CD4-positive, CD25-positive, alpha-beta regulatory T cell (primary cell): ENCODE measurements at places on chromosomes 5 and 9.

DNA sequence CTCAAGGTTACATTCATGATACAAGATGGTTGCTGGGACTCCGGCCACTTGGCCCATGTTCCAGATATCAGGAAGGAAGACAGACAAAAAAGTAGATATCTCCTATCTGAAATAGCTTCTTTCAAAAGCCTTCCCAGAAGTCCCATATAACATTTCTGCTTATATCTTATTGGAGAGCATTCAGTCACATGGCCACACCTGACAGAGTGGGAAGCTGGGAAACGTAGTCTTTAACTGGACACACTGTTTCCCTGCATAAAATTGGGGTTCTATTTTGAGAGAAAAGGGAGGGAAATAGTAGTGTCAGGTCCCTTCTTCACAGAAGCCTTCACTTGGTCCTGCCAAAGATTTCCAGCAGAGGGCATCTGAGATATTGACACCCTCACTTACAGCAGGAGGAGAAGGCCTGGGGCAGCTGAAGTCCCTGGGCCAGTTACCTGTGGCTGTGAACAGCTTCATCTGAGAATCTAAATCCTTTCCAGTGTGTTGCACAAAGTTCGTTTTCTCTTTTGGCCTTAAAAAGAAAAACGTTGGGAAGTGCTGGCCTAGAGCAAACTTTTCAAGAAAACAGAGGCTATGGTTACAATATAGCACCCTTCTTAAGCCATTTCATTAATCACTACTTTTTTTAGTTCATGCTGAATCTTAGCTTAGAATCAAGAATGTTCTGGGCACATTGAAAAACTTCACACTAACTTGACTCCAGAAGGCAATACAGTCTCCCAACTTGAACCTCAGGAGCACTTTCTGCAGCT, 33.5 kb downstream of the SPEF2 start:
- DNase-seq = peak; percentile 62

DNA sequence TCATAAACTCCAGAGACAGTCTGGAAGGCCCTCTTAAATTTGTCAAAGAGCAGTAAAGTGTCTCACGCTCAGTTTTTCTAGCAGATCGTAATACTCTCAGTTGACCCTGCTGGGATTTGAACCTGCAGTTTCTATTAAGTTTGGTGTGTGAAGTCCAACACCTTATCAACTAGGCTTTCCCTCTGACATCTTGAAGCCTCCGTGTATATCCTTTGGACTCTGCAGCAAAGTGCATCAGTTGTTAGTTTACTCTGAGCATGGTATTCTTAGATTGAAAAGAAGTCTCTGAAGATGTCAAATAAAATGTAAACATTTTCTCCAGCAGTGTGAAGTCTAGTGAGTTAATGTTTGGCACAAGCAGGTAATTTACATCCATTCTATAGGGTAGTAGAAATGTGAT, 2.4 kb downstream of the FUBP3 start:
- DNase-seq = no peak

DNA sequence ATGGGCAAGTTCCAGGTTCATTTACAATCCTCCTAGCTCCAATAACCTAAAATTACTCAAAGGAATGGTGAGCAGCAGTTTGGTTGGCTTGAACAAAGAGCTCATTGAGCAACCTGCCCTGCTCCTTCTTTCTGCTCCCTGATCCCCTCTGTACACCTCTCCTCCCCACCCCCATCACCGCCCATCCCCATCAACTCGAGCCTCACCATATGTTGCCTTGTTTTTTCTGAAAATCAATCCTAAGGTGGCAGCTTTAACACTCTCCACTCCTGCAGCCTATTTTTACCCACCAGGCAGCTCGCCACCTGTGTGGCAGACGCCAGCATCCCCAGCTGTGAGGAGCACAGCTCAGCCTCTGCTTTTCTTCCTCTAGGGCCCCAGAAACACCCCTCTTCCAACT, 533.4 kb upstream of the BRINP1 start:
- no peak for DNase-seq

DNA sequence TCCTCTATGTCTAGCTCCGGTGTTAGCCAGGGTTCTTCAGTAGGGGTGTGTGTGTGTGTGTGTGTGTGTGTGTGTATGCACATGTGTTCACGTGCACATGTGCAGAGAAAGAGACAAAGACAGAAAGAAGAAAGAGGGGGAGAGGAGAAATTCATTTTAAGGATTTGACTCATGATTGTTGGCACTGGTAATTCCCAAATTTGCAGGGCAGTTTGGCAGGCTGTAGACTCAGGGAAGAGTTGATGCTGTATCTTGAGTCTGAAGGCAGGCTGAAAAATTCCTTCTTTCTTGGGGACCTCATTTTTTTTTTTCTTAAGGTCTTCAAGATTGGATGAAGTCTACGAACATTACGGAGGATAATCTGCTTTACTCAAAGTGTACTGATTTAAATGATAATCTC, 335.7 kb downstream of the NSG2 start:
- no peak for DNase-seq

GRCh38 chr5:14212838-14213237, 69.7 kb downstream of the TRIO start:
- DNase-seq = no peak

DNA sequence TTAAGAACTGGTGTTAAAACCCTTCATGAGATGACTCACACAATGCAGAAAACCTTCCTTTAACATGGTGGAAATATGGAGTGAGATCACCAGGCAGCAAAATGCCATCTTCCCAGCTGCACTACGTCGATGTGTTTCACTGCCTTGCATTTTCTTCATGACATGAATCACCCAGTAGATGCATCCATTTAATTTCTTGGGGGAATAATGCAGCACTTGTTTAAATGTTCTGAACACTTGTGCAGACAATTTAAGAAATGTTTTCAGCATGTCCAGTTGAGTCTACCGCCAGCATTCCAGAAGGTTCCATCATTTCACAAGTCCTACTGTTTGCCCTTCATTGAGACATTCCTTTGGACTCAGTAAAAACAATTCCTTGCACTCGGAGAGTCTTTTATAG, 81.6 kb downstream of the ADAMTS16 start:
- no peak for DNase-seq

DNA sequence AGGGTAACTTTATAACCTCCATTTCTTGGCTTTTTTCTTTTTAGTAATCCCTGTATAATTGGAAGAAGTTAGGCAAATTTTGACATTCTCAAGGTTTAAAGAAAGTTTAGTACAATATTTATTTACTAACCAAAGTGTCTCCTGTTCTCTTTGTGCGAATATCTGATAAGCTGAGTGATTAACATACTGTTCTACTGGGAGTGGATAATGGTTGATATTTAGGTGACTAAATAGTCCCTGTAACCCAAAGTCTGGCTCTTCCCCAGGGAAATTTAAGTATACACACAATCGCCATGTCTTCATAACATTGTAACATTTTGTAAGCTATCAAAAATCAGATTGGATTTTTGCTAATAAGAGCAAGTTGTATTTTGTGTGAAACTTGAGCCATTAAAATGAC, 40.0 kb downstream of the CCNH start:
- DNase-seq = no peak

GRCh38 chr9:125797930-125798329, 50.8 kb downstream of the PBX3 start:
- DNase-seq = no peak

- DNase-seq = no peak
These were observed 242.6 kb downstream of the DENND1A start for GRCh38 chr9:123687246-123687751.

DNA sequence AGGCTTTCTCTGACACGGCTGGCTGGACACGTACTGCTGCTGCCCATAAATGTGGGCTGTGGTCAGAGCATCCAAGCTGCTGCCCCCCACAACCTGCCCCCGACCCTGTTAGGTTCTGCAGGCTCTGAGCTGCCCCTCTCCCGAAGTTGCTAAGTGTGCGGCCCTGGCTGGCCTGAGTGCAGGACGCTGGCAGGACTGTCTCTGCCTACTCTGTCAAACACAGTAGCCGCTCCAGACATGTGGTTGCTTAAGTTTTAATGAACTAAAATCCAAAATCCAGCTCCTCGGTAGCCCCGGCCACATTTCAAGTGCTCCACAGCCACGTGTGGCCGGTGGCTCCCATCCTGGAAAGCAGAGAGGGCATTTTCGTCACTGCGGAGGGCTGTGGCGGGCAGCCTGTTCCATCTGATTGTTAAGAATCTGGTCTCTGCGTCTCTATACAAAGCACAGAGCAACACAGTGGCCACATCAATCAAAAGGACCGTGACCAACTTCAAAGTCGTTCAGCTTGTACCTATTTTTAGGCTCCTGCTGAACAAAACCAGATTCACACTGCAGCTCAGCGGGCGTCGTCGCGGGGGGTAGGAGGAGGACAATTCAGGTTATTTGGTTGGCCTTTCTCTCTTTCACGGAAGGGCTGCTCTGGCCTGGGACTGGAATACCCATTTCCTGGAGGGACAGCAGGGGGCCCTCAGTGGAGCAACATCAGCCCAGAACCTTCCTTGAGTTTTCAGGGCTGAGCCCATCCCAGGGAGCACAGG, 68.9 kb downstream of the PTCH1 start:
- no peak for DNase-seq

GRCh38 chr5:38433160-38433861, 123.1 kb downstream of the LIFR start:
- no peak for DNase-seq

GRCh38 chr5:165029099-165029870, 1523.9 kb downstream of the MAT2B start:
- DNase-seq = no peak

GRCh38 chr9:19741178-19741577, 47.7 kb downstream of the SLC24A2 start:
- DNase-seq = no peak

DNA sequence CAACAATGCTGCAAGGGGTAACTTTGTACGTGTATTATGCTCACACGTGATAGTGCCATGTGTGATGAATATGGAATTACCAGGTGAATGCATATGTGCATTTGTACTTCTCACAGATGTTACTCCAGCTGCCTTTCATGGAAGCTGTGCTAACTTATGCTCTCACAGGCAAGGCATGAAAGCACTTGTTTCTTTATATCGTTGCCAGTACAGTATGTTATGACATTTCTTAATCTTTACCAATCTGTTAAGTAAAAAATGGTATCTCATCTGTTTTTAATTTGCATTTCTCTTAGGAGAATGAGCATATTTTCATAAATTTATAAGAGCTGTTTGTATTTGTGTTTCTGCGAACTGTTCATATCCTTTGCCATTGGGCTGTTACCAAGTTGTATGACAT, 311.8 kb upstream of the DMRT1 start:
- no peak for DNase-seq

GRCh38 chr9:131747352-131747751, 7.5 kb upstream of the RAPGEF1 start:
- DNase-seq = no peak

DNA sequence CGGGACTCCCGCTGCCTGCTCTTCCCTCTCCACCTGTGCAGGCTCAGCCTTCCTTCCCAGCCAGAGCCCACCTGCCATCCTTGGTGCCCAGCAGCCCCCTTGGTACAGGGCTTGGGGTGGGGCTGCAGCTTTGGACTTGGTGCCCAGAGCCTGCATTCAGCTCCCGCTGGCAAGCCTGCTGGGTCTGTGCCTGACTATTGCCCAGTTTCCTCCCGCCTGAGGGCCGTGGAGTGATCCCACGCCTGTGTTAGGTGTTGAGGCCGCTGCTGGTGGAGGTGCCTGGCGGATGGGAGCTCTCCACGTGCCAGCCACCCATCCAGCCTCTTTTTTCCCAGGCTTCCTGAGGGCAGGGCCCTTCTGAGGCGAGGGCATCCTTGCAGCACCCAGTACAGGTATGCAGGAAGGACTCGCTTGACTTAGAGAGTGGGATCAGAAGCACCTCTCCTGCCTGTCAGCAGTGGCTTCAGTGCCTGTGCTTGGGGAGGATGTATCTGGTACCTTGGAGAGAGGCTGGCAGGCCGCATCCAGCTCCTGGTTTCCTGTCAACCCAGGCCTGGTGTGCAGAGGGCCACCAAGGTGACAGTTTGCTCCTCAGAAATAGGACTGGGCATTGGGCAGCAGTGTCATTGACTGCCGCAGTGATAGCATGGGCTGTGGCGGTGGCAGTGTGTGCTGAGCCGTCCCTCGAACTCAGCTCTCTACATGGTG, 7.8 kb downstream of the RXRA start:
- DNase-seq = no peak

DNA sequence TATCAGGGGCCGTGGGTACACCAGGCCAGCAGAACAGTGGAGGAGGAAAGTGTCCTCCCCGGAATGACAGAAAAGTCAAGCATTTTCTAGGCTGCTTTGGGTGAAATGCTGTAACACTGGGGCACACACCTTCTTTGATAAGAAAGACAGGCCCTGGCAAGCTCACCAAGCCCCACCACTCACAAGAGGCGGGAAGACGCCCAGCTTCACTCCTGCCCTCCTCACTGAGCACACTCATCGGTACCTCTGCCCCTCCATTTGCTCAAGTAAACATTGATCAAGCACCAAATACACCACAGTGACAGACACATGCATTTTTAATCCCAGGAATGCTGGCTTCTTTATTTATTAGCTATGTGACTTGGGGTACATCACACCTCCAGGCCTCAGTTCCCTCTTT, 43.1 kb downstream of the B4GALT1 start:
- no peak for DNase-seq

DNA sequence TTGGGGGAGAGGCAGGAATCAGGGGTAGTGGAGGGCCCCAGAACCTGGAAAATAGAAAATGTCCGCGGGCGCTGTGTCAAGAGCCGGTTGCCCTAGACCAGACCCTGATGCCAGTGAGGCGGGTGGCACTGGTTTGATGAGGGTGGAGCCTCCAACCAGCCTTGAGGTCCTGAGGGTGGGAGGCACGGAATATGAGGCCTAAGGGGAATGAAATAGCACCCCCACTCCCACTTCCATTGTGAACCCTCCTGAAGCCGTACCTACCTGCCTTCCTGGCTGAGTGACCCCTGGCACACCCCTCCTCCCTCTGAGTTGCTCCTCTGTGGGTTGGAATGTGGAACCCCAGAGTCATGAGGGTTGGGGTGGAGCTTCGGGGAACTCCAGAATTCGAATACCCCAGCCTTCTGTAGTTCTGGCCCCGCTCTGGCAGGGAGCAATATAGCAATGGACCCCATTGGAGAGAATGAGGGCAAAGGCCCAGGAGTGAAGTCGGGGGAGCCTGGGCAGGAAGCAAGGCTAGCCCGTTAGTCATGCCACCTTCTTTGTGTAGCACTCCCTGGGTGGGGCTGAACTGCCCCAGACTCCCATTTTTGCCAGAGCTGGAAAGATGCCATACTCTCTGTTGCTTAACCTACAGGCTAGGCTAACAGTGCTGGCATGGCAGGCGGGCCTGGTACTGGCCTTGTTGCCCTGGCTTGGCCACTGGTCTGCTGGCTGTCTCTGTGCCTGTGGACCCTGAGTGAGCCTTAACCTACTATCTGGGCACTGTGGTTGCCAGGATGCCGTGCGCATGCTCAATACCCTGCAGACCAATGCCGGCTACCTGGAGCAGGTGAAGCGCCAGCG, 1.0 kb downstream of the FPGS start:
- no peak for DNase-seq

DNA sequence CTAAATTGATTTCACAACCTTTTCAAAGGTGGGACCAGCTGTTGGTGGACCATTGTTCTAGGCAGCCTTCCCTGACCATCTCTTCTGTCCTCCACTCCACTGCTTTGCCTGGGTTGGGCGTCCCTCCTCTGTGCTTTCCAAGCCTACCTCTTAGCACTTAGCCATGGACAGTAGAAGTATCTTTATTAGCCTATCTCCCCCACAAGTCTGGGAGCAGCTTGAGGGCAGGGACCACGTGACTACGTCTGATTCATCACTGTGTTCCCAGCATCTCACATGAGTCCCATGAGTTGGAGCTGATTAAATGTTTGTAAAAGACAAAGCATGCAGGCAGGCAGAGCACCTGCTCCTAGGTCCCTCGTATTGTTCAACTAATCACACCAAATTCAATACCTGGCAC, 20.9 kb downstream of the MORN5 start:
- no peak for DNase-seq
